ENCODE measurements at places on chromosomes 16 and 17.

GRCh38 chr16:9797306-9797705 lies 384.9 kb downstream of the GRIN2A start:
- DNase-seq = no peak

DNA sequence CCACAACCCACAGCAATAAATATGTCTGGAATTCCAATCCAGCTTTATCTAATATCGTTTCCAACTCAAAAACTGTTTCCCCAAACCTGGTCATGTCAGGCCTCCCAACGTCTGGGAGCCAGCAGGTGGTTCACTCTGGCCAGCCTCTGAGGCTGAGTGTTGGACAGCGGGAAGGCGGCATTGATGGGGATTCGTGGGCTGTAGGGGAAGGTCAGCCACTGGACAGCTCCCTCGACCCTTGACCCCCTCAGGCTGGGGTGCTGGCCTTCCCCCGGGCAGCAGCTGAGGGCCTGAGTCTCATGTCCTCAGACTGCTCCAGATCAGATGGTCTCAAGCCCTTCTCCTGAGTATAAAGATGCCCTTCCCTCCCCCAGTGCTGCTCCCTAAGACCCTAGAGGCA lies 50.2 kb downstream of the SDK2 start:
- no peak for DNase-seq

- DNase-seq = no peak
Observed at GRCh38 chr17:66713533-66714042, 121.3 kb upstream of the CACNG5 start.

- DNase-seq = peak; percentile 25
Observed at GRCh38 chr16:68272507-68273209, 8.3 kb downstream of the SLC7A6 start.

- DNase-seq = no peak
Observed at GRCh38 chr16:58503863-58504688, 4.1 kb downstream of the NDRG4 start.

DNA sequence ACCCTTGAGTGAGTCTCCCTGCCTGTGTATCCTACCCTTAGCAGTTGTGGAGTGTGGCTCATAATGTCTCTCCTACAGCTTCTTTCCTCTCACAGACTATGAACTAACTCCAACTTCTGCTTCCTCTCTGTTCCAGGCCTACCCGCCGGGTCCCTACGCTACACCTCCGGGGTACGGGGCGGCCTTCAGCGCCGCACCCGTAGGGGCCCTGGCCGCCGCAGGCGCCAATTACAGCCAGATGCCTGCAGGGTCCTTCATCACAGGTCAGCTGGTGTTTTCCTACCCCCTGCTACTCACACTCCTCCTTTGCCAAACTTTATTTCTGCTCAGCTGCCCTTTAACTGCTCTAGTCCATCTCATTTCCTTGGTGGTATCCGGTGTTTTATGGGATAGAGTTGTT lies 5.4 kb downstream of the RNF227 start:
- no peak for DNase-seq

DNA sequence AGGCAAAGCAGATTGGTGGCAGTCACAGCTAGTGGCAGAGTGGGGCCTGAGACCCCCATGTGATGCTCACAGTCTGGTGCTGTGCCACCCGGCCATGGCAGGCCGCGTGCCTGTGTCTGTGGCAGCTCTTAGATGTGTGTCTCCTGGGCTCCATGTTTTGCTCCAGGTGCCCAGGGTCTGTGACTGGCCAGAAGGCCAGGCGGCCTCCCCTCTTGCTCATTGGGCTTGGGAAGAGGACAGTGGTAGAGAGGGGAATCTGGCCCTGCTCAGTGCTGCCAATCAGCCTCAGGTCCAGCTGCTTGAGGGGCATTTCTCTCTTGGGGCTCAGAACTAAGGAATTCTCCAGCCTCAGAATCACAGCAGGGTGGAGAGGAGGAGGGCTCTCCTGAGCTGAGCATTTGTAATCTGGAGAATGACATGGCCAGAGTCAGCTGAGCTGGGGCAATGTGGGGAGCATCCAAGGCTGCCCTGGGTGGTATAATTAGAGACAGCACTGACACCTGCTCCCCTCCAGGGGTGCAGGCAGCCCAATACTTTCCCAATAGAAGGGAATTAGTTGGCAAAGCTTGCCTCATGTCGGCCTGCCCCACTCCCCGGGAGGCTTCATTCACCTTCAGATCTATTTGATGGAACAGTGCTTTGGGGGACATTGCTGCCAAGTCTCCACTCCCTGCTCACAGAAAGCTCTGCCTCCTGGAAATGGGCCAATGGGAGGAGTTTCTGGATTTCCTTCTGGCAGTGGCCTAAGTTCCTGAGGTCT lies 2.7 kb upstream of the LASP1NB start:
- DNase-seq = peak; percentile 67

DNA sequence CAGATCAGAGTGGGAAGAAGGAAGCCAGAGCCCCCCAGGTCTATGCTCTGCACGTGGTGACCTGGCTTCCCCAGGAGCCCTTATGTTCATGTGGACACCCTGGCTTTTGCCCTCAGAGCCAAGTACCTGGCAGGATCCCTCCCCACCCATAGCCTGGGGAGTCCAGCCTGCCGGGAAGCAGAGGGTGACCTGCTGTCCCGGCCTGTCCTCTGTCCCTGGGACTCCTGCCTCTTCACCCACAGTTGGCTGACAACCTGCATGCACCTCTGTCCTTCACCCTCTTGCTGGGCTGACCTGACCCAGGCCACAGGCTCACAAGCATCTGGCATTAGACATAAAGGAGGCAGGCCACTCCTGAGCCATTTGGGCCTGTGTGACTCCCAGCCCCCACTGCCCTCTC lies 60.2 kb downstream of the SMPD3 start:
- no peak for DNase-seq

DNA sequence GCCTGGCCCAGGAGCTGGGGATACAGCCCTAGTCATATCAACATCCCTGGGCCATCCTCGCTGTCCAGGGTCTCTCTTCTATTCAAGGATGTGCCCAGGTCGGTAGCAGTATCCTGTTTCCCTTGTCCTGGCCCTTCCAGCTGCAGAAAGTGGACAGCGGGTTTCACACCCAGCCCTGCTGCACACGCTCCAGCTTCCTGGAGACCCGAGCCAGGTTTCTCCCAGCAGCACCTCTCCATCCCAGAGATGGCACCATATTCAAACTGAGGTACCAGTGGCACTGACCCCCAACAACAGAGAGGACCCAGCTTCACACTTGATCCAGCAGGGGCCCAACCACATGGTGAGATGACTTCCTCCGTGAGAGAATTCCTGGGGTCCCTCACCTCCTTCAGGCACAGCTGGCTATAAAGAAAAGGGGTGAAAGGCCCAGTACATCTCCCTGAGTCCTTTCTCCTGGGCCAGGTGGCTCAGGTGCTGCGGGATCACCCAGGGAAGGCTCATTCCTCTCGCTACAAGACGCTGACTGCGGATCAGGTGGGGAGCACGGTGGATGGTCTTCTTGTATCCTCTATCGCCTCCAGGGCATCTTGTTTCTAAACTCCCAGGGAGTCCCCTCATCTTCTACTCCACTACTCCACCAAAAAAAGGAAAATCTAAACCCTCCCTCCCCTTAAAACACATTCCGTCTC lies 1.4 kb downstream of the CUEDC1 start:
- DNase-seq = peak; percentile 43

- DNase-seq = no peak
Observed at GRCh38 chr17:79294459-79295071, 219.9 kb downstream of the ENGASE start.

DNA sequence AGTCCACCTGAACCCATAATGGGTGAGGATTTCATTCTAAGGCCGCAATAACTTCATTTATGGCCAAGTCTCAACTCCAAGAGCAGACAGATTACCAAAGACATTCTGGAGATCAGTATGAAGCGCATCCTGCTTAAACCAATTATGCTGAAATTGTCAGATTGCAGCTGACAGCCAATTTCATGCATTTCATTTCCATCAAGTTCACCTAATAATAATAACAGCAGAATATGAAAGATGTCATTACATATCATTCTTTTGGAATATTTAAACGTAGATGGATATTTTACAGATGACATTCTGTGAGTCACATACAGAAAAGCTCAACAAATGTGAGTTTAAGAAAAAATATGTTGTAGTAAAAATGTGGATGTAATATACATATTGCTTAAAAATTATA lies 54.9 kb upstream of the NACA2 start:
- no peak for DNase-seq

DNA sequence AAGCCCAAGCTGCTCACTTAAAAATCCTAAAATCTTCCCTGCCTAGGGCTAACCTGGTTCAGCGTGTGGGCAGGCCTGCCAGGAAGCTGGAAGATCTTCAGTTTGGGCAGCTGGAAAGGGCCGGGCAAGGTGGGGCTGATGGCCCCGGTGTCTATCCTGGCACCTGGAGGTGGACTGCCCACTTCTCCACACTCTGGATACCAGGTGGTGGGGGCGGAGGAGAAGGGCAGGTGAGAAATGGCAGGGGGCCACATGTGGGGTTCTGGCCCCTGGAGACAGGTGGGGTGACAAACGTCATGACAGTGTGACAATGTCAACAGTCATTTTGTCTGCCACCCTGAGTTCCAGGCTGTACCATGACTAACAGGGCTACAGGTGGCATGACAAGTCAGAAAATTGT lies 78.5 kb upstream of the C16orf82 start:
- DNase-seq = no peak
